Activated CD4-positive, alpha-beta T cell treated with anti-CD3 and anti-CD28 coated beads, Interleukin-2, amount 10 ng/mL, durations not matched to agents 24 days and 14 days (primary cell): ENCODE measurements at places on chromosomes 11 and 22. TPM values are rescaled to one million over a fixed set of nuclear protein-coding genes. Genes with fewer than 3 reads are reported as not detected.

The GNB1L gene
- total RNA-seq, result 21.1 and 21.4 TPM in 2 replicates

The SLC5A12 gene
- total RNA-seq, result not detected in 2 replicates

The TEX54 gene
- total RNA-seq, result 0.79 and 2.0 TPM in 2 replicates

The SLC17A6 gene
- total RNA-seq, result not detected in 2 replicates

The DGCR6 gene
- 1.3 and 1.5 TPM in 2 replicates for total RNA-seq

The IFITM10 gene
- 0.12 and 0.14 TPM in 2 replicates for total RNA-seq

The ANGPTL5 gene
- total RNA-seq, result not detected in 2 replicates

The DEFB131B gene
- not detected in 2 replicates for total RNA-seq

The BDNF gene
- not detected in 2 replicates for total RNA-seq

The NEFH gene
- total RNA-seq, result 7.9 TPM in 2 replicates

The SMARCB1 gene
- total RNA-seq, result 89.9 and 92.2 TPM in 2 replicates

The HBE1 gene
- not detected in 2 replicates for total RNA-seq

The ENTHD1 gene
- total RNA-seq, result 0.09 and 0.56 TPM in 2 replicates

The NLRP14 gene
- total RNA-seq, result 0.09 and 0.21 TPM in 2 replicates

The ZNRD2 gene
- 83.3 and 83.4 TPM in 2 replicates for total RNA-seq

The OR4B1 gene
- total RNA-seq, result not detected in 2 replicates

The TMEM132A gene
- 2.3 and 3.5 TPM in 2 replicates for total RNA-seq

The TMPRSS4 gene
- total RNA-seq, result not detected in 2 replicates

The IL17REL gene
- 0.09 and 0.14 TPM in 2 replicates for total RNA-seq

DNA sequence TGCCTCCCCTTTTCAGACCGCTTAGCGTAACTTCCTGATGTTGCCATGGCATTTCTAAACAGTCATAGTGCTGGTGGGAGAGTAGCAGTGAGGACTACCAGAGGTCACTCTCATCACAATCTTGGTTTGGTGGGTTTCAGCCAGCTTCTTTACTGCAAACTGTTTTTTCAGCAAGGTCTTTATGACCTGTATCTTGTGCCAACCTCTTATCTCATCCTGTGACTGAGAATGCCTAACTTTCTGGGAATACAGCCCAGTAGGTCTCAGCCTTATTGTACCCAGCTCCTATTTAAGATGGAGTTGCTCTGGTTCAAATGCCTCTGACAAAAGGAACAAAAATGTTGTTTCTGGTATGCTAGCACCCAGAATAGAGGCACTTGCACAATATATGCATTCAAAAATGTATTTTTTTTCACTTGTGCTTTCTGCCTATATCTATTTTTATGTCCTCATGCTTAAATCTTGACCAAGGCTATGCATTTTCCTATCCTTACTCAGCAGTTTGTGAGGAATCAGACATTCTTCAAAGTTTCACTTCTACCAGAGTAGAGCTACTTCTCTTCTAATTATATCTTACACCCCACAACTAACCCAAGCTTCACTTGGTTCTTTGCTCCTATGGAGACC lies 16.1 kb upstream of the OR51M1 start:
- H3K36me3 ChIP-seq, result no peaks in the 10 kb centered on the region
- no peak overlapping the region for H3K27ac ChIP-seq
- H3K27me3 ChIP-seq, result no peaks in the 10 kb centered on the region
- no peaks in the 10 kb centered on the region for H3K4me1 ChIP-seq
- no peak overlapping the region for H3K4me3 ChIP-seq

DNA sequence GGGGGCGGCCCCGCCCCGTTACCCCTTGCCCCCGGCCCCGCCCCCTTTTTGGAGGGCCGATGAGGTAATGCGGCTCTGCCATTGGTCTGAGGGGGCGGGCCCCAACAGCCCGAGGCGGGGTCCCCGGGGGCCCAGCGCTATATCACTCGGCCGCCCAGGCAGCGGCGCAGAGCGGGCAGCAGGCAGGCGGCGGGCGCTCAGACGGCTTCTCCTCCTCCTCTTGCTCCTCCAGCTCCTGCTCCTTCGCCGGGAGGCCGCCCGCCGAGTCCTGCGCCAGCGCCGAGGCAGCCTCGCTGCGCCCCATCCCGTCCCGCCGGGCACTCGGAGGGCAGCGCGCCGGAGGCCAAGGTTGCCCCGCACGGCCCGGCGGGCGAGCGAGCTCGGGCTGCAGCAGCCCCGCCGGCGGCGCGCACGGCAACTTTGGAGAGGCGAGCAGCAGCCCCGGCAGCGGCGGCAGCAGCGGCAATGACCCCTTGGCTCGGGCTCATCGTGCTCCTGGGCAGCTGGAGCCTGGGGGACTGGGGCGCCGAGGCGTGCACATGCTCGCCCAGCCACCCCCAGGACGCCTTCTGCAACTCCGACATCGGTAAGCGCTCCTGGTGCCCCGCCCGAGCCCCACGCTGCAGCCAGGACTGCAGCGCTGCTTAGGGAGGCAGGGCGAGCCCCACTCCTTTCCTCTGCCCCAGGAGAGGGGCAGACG lies at the start of gene TIMP3:
Gene TIMP3 (plus strand): TSS at position 169 of the 700 bp plus-strand sequence. CDS start 297 bp downstream, at position 466.
- H3K4me3 ChIP-seq, result no peak within 1 kb of the TSS
- H3K27ac ChIP-seq, result no peak within 1 kb of the TSS
- DNase-seq, result no peak
- peaks cover 7% of the 10 kb centered on the region for H3K4me1 ChIP-seq
- H3K27me3 ChIP-seq, result peaks cover 55% of the 10 kb centered on the region

DNA sequence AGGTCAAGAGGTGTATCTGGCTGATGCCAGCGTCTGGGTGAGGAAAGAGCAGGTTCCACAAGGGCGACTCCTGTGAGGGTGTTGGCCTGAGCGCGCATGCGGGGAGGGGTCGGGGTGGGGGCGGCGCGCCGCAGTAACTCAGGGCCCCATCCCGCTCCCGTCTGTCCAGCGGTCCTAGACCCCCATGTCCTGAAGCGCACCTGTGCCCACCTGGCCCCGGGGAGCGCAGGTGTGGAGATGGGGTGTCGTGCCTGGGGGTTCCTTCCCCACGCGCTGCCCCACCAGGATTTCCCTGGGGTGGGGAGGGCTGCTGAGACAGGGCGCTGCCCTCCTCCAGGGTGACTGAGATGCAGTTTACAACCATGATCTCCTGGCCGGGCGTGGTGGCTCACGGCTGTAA lies 20.9 kb downstream of the RNH1 start:
- no peak overlapping the region for H3K4me3 ChIP-seq
- H3K36me3 ChIP-seq, result peaks cover 3% of the 10 kb centered on the region
- H3K4me1 ChIP-seq, result no peaks in the 10 kb centered on the region
- no peak overlapping the region for H3K27ac ChIP-seq
- no peak for DNase-seq

GRCh38 chr11:34976496-34977088 lies 60.2 kb downstream of the PDHX start:
- no peaks in the 10 kb centered on the region for H3K27me3 ChIP-seq
- no peak overlapping the region for H3K27ac ChIP-seq
- no peak overlapping the region for H3K4me3 ChIP-seq
- H3K4me1 ChIP-seq, result peaks cover 11% of the 10 kb centered on the region
- peaks cover 48% of the 10 kb centered on the region for H3K36me3 ChIP-seq
- no peak for DNase-seq

- H3K27me3 ChIP-seq, result peaks cover 3% of the 10 kb centered on the region
- no peaks in the 10 kb centered on the region for H3K36me3 ChIP-seq
- peak overlapping the region; percentile 79 for H3K4me3 ChIP-seq
- peak overlapping the region; percentile 80 for H3K27ac ChIP-seq
These were observed 45.7 kb upstream of the TSPAN18 start for GRCh38 chr11:44680982-44681597.

DNA sequence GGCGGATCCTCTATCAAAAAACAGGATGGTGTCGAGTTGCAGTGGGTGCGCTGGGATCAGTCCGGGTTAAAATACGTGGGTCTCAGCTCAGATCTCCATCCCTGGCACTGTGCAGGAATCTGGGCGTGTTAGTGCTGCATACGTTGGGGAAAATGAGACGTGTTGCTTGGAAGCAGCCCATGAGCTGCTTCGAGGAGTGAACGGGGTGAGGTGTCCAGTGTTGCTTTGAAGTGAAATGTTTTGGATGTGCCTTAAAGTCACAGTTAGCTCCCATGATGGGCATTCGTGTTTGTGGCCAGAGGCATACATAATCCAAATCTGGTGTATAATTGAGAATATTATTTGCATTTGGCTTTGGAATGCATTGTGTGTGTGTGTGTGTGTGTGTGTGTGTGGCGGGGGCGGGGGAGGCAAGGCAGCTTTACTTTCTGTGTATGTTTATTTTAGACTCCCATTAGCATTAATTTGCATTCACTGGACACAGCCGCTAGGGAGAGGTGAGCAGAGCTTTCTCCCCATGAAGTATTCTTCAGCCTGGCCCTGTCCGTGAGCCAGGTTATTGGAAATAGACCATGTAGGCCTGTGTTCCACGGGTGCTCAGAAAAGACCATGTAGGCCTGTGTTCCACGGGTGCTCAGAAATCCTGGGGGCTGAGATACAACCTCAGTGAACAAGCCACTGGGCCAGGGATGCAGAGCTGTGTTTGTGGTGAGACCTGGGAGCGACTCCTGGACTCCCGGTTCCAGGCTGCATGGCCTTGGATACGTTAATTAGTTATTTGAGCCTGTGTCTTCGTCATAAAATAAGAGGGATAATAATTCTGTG lies 134.6 kb downstream of the ST3GAL4 start:
- H3K27me3 ChIP-seq, result no peaks in the 10 kb centered on the region
- DNase-seq, result no peak
- H3K36me3 ChIP-seq, result no peaks in the 10 kb centered on the region

GRCh38 chr11:36738292-36738861 lies 140.3 kb upstream of the RAG2 start:
- DNase-seq, result no peak
- H3K36me3 ChIP-seq, result no peaks in the 10 kb centered on the region
- H3K27me3 ChIP-seq, result peaks cover 6% of the 10 kb centered on the region
- H3K4me3 ChIP-seq, result no peak overlapping the region
- no peaks in the 10 kb centered on the region for H3K4me1 ChIP-seq

GRCh38 chr11:82043316-82043715 lies 690.3 kb downstream of the FAM181B start:
- H3K27me3 ChIP-seq, result no peaks in the 10 kb centered on the region
- no peaks in the 10 kb centered on the region for H3K4me1 ChIP-seq
- H3K27ac ChIP-seq, result no peak overlapping the region
- no peak for DNase-seq
- no peak overlapping the region for H3K4me3 ChIP-seq
- H3K36me3 ChIP-seq, result no peaks in the 10 kb centered on the region

DNA sequence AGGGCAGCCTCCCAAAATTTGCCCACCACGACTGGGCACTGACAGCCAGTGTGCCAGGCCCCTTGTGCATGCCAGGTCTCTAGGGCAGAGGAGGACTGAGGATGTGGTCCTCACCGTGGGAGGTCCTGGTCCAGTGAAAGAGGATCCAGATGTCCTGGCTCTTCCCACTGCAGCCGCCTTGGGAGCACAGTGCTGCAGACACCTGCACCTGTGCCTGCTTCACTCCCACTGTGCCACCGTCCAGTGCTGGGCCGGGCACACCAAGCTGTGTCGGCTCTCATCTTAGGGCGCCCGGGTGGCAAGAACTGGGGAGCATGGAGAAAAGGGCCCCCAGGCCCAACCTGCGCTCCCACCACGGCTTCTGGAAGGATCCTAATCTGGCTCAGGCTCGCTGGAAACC lies 1147.1 kb downstream of the BRD1 start:
- no peak overlapping the region for H3K27ac ChIP-seq
- DNase-seq, result no peak
- no peaks in the 10 kb centered on the region for H3K36me3 ChIP-seq
- H3K27me3 ChIP-seq, result no peaks in the 10 kb centered on the region

GRCh38 chr11:10483584-10483983 lies 28.5 kb downstream of the AMPD3 start:
- H3K36me3 ChIP-seq, result peaks cover 36% of the 10 kb centered on the region
- H3K27ac ChIP-seq, result no peak overlapping the region
- no peak for DNase-seq
- peaks cover 11% of the 10 kb centered on the region for H3K4me1 ChIP-seq
- no peak overlapping the region for H3K4me3 ChIP-seq

DNA sequence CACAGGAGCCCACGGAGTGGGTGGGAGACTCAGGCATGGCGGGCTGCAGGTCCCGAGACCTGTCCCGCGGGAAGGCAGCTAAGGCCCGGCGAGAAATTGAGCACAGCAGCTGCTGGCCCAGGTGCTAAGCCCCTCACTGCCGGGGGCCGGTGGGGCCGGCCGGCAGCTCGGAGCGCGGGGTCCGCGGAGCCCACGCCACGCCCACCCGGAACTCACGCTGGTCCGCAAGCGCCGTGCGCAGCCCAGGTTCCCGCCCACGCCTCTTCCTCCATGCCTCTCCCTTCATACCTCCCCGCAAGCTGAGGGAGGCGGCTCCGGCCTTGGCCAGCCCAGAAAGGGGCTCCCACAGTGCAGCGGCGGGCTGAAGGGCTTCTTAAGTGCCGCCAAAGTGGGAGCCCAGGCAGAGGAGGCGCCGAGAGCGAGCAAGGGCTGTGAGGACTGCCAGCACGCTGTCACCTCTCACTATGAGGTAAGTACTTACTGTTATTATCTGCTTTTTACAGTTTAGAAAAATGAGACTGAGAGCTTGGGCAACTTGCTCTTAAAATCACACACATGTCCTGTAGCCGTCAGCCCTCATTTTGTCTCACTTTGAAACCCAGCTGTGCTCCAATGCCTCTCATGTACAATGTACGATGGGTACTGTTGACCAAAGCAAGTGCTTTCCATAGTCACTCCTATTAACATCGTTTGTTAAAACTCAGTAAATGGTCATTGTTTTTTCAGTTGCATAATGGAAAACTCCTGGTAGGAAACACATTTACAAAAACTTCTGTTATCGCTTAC lies 12.2 kb upstream of the OR10D3 start:
- no peak for DNase-seq
- H3K36me3 ChIP-seq, result no peaks in the 10 kb centered on the region
- H3K27ac ChIP-seq, result no peak overlapping the region
- peaks cover 4% of the 10 kb centered on the region for H3K27me3 ChIP-seq
- no peaks in the 10 kb centered on the region for H3K4me1 ChIP-seq
- H3K4me3 ChIP-seq, result no peak overlapping the region
